ENCODE measurements at places on chromosomes 5 and 9.

DNA sequence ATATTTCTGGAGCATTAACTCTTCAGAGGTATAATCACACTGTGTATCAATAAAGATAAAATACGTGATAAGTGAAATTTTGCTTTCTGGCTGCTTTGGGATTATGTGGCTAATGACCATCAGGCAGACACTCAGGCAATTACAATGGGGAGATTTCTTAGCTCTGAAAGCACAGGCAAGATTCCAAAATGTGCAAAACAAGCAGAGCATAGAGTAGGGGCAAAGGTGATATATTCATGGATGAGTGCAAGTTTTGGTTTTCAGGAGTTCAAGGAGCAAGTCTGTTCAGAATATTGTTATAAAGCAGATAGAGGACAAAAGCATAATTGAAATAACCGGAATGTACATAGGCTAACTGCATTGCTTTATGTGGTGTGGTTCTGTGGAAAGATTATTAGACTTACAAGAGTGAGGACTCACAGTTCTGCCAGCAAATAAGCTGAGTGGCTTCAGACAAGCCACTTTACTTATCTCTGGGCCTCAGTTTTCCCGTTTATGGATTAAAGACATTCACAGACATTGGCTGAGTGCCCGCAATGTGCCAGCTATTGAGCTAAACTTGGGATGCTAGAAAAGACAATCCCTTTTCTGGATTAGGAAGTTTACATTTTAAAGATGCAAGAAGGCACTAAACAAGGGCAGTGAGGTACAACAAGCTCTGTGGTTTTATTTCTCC is 945.6 kb upstream of the ARRDC3 start:
- DNase-seq: no peak

DNA sequence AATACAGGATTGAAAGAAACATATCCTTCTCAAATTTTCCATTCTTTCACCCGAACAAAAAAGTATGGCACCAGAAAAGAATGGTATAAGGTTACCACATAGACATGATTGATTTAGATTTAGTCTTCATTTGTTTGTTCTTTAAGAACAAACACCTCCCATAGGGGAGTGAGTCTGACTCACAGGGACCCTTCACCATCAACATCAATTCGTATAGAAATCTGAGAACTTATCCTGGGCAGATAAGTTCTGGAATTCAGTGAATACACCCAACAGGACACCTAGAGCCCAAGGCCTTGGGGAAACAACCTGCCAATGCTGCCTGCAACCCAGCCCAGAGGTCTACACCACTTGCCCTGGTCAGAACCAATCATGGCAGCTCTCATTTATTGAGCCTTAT is 46.2 kb downstream of the LHFPL2 start:
- no peak for DNase-seq

- no peak for DNase-seq
Measured at GRCh38 chr9:76539180-76539579, 80.2 kb downstream of the GCNT1 start.

DNA sequence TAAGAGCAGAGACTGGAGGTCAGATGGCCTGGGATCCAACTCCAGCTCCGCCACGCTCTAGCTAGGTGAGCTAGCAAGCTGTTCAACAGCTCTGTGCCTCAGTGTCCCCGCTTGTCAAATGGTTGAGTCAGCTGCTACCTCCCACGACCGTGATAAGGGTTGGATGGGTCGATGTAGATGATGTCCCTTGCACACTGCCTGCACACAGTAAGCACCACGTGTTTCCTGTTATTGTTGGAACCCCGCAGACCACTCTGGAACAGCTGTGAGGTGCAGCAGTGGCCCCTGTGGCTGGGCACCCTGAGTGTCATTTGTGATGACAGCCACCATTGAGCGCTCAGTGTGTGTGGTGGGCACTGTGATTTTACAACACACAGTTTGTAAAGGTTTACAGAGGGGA is 54.0 kb upstream of the CTSL start:
- no peak for DNase-seq

DNA sequence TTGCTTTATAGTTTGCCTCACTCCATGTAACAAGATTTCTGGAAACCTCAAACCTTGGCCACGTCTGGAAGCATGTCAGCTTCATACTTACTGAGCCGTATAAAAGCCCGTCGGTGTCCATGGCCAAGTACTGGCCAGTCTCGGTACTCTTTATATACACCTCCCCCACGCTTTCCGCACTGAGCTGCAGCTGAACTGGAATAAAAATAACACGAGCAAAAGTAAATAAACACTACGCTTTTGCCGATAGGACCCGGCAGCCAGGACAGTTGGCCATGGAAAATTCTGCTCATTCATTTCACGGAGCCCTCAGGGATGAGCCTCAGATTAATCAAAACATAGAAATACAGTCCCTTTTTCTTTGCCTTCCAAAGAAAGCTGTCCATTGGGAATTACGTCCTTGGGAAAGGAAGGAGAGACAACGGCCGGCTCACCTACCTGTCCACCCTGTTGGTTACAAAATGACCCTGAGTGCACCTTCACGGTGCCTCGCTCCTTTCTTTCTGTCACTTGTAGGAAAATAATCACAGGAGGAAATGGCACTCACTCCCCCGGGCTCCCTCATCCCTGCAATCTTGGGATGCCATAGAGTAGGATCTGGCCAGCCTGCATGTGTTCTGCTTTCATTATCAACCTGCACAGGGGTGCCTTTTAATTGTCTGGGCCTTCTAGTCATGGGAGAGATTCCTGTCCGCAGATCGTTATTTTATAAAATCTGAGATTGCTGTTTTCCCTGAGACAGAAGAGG is 85.1 kb downstream of the FGF1 start:
- no peak for DNase-seq

DNA sequence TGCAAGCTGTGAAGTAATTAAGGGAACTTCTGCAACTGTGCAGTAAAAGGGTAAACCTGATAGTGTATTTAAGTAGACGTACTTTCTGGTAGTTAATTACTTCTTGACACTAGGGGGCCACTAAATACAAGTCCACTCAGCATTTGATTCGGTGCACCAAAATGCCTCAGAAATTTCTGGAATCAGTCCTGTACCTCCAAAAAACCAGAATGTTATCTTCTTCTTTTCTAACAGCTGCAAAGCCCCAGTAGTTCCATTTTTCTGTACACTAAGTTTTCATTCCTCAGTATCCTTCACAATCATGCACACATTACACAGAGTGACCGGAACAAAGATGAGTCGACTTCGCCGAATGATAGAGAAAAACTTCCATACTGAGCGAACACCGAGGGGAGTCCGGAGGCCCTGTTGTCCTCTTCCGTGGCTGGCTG is 484 bp downstream of the GFM2 start:
- no peak for DNase-seq

DNA sequence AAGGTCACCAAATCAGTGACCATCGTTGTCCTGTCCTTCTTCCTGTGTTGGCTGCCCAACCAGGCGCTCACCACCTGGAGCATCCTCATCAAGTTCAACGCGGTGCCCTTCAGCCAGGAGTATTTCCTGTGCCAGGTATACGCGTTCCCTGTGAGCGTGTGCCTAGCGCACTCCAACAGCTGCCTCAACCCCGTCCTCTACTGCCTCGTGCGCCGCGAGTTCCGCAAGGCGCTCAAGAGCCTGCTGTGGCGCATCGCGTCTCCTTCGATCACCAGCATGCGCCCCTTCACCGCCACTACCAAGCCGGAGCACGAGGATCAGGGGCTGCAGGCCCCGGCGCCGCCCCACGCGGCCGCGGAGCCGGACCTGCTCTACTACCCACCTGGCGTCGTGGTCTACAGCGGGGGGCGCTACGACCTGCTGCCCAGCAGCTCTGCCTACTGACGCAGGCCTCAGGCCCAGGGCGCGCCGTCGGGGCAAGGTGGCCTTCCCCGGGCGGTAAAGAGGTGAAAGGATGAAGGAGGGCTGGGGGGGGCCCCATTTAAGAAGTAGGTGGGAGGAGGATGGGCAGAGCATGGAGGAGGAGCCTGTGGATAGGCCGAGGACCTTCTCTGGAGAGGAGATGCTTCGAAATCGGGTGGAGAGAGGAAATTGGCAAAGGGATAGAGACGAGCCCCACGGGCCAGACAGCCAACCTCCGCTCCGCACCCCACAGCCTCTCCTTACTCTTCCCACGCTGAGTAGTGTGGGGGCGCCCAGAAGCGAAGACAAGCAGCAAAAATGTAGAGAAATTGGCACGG is 1.7 kb downstream of the RXFP3 start:
- DNase-seq: no peak

- no peak for DNase-seq
Measured at GRCh38 chr5:126248611-126249010, 174.6 kb upstream of the GRAMD2B start.

DNA sequence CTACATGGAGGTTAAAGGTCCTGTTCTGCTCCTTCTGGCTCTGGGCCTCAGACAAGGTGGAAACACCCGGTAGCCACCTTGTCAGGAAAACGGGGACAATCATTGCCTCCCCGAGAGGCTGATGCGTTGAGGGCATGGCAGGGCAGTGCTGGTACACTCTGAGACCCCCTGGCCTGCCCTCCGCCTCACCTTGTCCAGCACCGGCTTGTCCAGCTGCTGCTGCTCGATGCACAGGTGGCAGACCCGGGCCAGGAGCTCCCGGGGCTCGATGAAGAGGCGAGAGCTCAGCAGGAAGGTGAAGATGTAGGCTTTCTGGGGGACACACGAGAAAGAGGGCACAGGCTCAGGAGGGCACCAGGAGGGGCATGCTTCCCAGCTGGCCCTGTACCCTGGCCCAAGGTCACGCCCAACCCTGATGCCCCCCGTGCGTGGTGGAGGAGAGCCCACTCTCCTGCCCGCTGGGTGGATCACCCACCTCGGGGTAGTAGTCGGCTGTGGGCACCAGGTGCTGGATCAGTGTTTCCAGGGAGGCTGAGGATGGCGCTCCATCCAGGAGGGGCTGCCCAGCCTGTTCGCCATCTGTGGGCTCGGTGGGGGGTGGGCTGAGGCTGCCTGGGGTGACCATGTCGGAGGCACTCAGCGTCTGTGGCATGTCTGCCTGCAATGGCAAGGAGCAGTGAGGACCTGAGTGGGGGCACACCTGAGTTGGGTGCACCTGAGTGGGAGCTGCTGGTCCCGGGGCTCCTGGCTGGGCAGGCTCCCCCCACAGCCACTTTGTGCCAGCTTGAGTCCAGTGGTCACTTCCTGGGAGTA is 66.0 kb upstream of the RNF130 start:
- DNase-seq: no peak

DNA sequence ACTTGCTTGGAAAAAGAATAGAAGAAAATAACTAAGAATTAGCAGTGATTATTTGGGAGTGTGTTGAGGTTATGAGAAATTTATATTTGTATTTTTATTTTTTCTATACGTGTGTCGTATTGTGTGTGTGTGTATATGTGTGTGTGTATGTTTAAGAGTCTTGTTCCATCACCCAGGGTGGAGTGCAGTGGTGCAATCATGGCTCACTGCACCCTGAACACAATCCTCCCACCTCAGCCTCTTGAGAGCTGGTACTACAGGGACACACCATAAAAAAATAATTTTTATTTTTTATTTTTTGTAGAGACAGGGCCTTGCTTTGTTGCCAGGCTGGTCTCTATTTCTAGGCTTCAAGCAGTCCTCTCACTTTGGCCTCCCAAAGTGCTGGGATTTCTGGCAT is 643.8 kb downstream of the PDE4D start:
- no peak for DNase-seq

Measured in activated naive CD8-positive, alpha-beta T cell treated with anti-CD3 and anti-CD28 coated beads for 36 hours (primary cell).